ENCODE measurements at places on chromosomes 12 and 14.

GRCh38 chr14:66359500-66359899, 126.7 kb upstream of the CCDC196 start:
- peak; percentile 45 for DNase-seq

GRCh38 chr12:108955225-108955835, 65.5 kb downstream of the SVOP start:
- no peak for DNase-seq

- no peak for DNase-seq
Observed at GRCh38 chr12:86376052-86376451, 119.9 kb upstream of the MGAT4C start.

- no peak for DNase-seq
Observed at GRCh38 chr12:69583203-69583602, 2.1 kb upstream of the CCT2 start.

DNA sequence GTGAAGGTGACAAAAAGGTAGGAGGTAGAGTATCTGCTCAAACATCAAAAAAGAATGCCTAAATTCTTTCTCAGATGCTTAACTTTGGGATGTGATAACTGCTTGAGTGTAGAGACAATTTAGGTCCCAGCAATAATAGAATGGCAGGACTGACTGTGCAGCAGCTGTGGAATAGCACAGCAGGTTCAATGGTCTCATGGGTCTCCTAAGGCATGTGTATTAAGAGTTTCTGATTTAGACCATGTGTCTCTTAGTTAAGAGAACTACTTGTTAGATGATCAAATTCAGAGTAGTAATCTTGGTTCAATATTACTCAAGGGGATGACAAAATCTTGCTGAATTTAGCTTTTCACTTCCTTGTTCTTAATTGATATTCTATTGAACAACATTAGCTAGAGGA, 72.0 kb downstream of the ALX1 start:
- DNase-seq, result no peak

- DNase-seq, result no peak
Observed at GRCh38 chr14:94746131-94746530, 23.8 kb downstream of the GSC start.

DNA sequence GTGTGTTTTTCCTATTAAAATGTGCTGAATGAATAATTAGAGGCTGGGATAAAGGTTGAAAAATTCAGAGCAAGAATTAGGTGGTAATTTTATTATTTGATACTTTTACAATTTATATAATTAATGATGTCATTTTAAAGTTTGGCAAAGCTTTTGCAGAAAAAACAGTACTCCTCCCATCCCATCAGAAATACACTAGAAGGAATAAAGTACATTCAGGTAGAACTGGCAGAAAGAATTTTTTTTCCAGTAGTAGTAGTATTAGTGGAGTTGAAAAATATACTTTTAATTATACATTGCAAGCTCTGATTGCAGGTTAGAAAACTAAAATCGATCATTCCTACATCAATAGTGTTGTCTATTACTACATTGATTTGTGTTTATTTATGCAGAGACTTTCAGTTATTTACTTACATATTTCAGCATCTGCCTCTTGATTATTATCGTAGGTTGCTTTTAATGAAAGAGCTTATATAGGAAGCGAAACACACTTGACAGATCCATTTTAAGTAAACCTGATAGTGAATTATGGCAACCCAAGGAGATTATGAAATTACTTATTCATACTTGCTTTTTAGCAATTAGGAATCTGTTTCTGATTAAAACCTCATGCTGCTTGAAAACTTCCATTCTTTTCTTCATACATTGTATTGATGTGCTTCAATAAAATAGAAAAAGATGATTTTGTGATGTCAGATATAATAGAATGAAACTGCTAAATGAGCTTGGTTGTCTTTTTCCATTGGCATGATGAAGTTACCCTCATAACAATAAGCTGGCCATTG, 10.1 kb downstream of the FOXG1 start:
- DNase-seq, result no peak

Measured in germinal center (tissue), 1 donor.